ENCODE measurements at places on chromosomes 13 and 19.

- DNase-seq: no peak
These were observed 79.2 kb downstream of the TBC1D4 start for GRCh38 chr13:75402787-75403186.

GRCh38 chr13:78398743-78399410, 204.5 kb downstream of the POU4F1 start:
- DNase-seq: no peak

- DNase-seq: no peak
These were observed 395.9 kb downstream of the KCNRG start for GRCh38 chr13:50410921-50411746.

- no peak for DNase-seq
These were observed 119.7 kb upstream of the SOX1 start for GRCh38 chr13:111947026-111947810.

GRCh38 chr19:53982611-53983010, 8.8 kb upstream of the CACNG6 start:
- DNase-seq: no peak

GRCh38 chr13:50318887-50319286, 303.6 kb downstream of the KCNRG start:
- DNase-seq: no peak

GRCh38 chr19:32868206-32868950, 1.2 kb downstream of the SLC7A9 start:
- no peak for DNase-seq

- DNase-seq: no peak
These were observed 17.3 kb downstream of the ZFR2 start for GRCh38 chr19:3851254-3852176.

- no peak for DNase-seq
These were observed 675.3 kb downstream of the DIAPH3 start for GRCh38 chr13:59488436-59488835.

All from stimulated activated CD8-positive, alpha-beta memory T cell treated with anti-CD3 and anti-CD28 coated beads, Interleukin-2, amount 100 ng/mL, for 1 hour (primary cell).